ENCODE measurements at places on chromosomes 5 and 9. TPM values are rescaled to one million over a fixed set of nuclear protein-coding genes. Genes with fewer than 3 reads are reported as not detected.

Gene CLIC3
- total RNA-seq, result 39.7 TPM

Gene FLT4
- total RNA-seq, result 21.7 TPM

Gene IL5
- total RNA-seq, result not detected

Gene MARCHF6
- total RNA-seq, result 128 TPM

Gene PKN3
- total RNA-seq, result 15.9 TPM

Gene UBE2B
- 102 TPM for total RNA-seq

Gene FOXD4L4
- 0.50 TPM for total RNA-seq

Gene PCDHA7
- 0.87 TPM for total RNA-seq

Gene TBC1D9B
- 106 TPM for total RNA-seq

Gene IFNA8
- total RNA-seq, result not detected

Gene LMX1B
- 0.05 TPM for total RNA-seq

Gene KCNMB1
- 5.0 TPM for total RNA-seq
